ENCODE measurements at places on chromosomes 6 and 20. TPM values are rescaled to one million over a fixed set of nuclear protein-coding genes. Genes with fewer than 3 reads are reported as not detected.

DNA sequence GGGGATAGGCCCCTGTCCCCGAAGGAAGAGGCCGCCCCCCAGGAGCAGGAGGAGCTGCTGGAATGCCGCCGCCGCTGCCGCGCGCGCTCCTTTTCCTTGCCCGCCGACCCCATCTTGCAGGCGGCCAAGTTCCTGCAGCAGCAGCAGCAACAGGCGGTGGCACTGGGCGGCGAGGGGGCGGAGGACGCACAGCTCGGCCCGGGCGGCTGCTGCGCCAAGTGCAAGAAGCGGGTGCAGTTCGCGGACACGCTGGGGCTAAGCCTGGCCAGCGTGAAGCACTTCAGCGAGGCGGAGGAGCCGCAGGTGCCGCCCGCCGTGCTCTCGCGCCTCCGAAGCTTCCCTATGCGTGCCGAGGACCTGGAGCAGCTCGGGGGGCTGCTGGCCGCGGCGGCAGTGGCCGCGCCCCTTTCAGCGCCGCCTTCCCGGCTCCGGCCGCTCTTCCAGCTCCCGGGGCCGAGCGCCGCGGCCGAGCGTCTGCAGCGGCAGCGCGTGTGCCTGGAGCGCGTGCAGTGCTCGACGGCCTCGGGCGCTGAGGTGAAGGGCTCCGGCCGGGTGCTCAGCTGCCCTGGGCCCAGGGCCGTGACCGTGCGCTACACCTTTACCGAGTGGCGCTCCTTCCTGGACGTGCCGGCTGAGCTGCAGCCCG is 630 bp downstream of the PPP1R3G start:
- H3K36me3 ChIP-seq = no peaks in the 10 kb centered on the region
- H3K4me3 ChIP-seq = peak overlapping the region; percentile 50
- H3K4me1 ChIP-seq = peaks cover 34% of the 10 kb centered on the region
- H3K27ac ChIP-seq = no peak overlapping the region
- H3K27me3 ChIP-seq = peaks cover 34% of the 10 kb centered on the region

DNA sequence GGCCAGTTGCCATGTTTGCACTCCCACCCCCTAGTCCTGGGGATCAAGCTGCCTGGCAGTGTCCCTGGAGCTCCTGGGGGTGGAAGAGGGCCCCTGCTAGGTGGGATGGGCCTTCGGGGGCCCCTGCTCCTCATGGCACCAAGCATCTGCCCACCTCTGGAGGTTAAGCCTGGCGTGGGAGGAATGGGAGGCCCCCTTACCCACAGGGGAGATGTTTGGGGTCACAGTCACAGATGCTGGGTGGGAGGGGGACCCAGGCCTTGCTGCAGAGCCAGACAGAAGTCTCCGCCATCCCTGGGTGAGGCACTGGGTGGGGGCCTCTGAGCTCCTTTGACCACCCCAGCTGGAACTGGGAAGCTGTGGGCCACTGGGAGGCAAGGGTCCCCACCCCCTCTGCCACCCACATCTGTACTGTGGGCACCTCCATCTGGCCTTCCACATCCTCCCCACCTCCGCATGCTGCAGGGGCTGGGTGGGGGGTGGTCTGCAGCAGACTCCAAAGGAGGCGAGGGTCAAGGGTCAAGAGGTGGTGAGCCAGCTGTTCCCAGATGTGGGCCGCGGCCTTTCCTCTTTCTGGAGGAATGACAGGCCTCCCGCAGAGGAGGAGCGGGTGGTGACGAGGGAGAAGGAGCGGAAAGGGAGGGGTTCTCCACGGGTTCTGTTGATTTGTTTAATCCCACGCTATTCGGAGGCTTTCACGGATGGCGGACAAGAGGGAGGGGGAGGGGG is 41.5 kb downstream of the YTHDF1 start:
- H3K4me3 ChIP-seq = no peak overlapping the region
- no peak for DNase-seq
- H3K27ac ChIP-seq = no peak overlapping the region
- no peaks in the 10 kb centered on the region for H3K36me3 ChIP-seq
- H3K4me1 ChIP-seq = peaks cover 55% of the 10 kb centered on the region

DNA sequence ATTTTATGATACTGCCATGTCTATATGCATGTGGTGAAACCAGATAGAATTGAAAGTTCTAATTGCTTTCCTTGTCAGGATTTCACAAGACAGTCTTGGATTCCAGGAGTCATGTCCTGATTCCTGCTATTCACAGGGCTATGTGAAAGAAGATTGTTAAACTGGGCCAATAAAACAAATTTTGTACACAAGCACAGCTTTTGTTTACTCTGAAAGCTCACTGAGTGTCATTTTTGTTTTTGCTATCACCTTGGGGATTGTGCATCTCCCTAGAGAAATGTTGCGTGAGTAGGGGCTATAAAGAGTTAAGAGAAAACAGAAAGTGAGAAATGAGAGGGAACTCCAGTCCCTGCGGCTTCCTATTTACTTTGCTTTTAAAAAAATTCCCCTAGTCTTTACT is 627.5 kb downstream of the PKHD1 start:
- H3K36me3 ChIP-seq = no peaks in the 10 kb centered on the region
- H3K4me3 ChIP-seq = no peak overlapping the region
- H3K27ac ChIP-seq = no peak overlapping the region

DNA sequence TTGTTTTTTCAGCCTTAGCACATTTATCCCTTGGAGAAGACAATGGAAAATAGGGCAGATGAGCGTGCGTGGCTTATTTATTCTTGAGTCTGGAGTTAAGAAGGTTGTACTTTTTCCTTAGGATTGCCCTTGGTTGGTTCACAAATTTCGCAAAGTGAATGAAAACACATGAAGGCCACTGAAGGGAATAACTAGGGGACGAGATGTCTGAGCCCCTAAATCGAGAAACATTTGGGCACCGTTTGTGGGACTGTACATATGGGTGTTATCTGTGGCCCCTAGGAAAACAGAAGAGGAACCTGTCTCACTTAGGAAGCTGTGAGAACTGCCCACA is 19.4 kb upstream of the TRIM27 start:
- H3K4me1 ChIP-seq = peaks cover 15% of the 10 kb centered on the region
- H3K27me3 ChIP-seq = peaks cover 2% of the 10 kb centered on the region
- H3K27ac ChIP-seq = no peak overlapping the region

GRCh38 chr6:4482461-4482860 is 293.7 kb upstream of the CDYL start:
- H3K4me1 ChIP-seq = peaks cover 10% of the 10 kb centered on the region
- no peaks in the 10 kb centered on the region for H3K27me3 ChIP-seq
- no peak for DNase-seq

DNA sequence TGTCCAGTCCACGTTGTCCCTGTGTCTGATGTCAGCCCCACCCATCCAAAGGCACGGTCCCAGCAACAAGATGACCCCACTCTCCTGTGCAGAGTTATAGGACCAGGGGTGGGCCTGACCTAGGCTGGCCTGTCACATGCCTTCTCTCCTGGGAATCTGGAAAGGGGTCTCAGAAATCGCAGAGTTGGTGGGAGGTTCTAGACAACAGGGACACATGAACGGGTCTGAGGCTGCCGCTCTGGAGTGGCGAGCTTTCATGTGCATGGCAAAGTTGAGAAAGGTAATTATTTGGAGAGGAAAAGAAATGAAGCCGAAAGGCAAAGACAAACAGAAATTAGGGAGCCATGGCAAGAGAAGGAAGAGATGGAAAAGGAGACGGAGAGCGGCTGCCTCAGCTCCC is 29.5 kb downstream of the BFSP1 start:
- H3K4me3 ChIP-seq = no peak overlapping the region
- H3K36me3 ChIP-seq = no peaks in the 10 kb centered on the region
- no peak for DNase-seq

DNA sequence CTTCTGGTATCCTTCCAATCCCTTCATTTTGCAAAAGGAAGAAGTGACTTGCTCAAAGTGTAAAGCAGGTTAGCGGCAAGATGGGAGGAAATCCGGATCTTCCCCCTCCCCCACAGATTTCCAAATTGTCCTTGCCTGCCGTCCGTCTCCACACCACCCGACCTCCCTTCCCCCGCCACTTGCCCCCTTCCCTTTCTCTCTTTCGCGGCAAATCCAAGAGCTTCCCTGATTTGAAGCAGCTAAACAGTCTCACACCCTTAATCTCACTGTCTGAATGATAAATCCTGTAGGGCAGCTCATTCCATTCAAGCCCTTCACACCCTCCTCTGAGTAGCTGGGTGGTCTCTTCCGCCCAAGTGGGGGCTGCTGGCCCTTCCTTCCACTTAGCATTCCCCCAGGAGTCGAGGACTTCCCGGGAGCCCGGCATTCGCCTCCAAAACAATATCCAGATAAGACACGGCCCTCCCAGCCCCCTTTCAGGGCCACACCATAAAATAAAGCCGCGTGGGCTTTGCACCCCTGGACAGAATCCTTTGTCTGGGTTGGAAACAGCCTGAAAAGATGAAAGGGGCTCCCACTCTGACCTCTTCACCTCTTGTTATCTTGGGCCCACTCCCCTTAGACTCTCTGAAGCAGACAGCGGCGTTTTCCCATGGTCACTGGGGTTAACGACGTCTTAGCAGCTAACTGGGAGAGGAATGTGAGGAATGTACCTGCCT is 44.0 kb upstream of the PIM1 start:
- no peak for DNase-seq
- H3K27ac ChIP-seq = peak overlapping the region; percentile 82
- no peaks in the 10 kb centered on the region for H3K36me3 ChIP-seq
- peaks cover 15% of the 10 kb centered on the region for H3K4me1 ChIP-seq

DNA sequence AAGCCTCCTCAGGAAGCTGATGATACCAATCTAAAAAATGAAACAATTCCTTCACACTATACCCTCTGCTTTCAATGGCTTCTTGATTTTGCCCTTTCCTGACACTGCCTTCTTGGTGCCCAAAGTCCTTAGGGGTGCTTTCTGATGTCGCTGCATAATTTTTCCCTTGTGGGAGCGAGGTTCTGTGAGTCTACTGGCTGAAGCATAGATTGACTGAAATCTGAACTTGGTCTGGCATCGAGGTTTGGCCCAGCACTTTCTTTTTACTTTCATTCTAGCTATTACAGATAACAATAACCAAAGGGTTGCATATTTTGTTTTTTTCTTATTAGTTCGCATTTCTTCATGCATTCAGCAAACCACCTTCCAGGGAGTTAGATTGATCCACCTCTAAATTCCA is 65.8 kb downstream of the E2F3 start:
- no peaks in the 10 kb centered on the region for H3K27me3 ChIP-seq
- no peak overlapping the region for H3K4me3 ChIP-seq
- no peak for DNase-seq
- no peaks in the 10 kb centered on the region for H3K4me1 ChIP-seq

DNA sequence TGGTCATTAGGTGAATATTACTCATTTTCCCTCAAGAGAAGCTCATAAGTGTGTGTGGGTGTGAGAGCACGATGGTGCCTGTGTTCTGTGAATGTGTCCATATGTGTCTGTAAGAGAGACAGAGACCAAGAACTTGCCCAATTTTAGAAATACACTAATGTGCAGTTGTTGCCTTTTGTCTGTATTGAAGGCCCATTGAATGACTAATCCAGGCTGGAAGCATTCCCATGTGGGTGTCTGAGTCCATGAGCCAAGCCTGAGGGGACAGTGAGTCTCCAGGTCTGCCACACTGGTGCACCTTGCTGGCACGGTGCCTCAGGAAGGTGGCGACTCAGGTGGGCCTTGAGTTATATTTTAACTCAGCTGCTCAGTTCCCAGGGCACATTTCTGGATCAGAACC is 25.5 kb upstream of the ASXL1 start:
- H3K4me1 ChIP-seq = no peaks in the 10 kb centered on the region
- DNase-seq = no peak
- no peaks in the 10 kb centered on the region for H3K27me3 ChIP-seq
- peaks cover 30% of the 10 kb centered on the region for H3K36me3 ChIP-seq
- no peak overlapping the region for H3K4me3 ChIP-seq

GRCh38 chr6:140779341-140779740 is 1353.4 kb upstream of the GJE1 start:
- no peaks in the 10 kb centered on the region for H3K27me3 ChIP-seq
- H3K4me1 ChIP-seq = no peaks in the 10 kb centered on the region
- H3K4me3 ChIP-seq = no peak overlapping the region
- H3K27ac ChIP-seq = no peak overlapping the region

- H3K4me1 ChIP-seq = no peaks in the 10 kb centered on the region
- H3K4me3 ChIP-seq = no peak overlapping the region
- H3K36me3 ChIP-seq = no peaks in the 10 kb centered on the region
- no peaks in the 10 kb centered on the region for H3K27me3 ChIP-seq
Measured at GRCh38 chr6:134956032-134956431, 6.1 kb upstream of the ALDH8A1 start.

DNA sequence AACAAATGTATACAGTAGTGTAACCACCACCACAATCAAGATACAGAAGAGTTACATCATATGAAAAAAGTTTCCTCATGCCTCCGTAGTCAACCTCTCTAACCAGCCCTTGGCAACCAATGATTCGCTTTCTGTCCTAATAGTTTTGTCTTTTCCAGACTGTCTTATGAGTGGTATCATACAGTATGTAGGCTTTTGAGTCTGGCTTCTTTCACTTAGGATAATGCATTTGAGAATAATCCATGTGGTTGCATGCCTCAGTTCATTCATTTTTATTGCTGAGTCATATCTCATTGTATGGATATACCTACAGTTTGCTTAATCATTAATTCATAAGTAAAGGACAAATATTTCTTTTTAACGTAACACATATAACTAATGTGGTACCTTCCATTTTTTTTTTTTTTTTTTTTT is 86.4 kb upstream of the RIPOR2 start:
- no peaks in the 10 kb centered on the region for H3K36me3 ChIP-seq
- no peaks in the 10 kb centered on the region for H3K4me1 ChIP-seq
- DNase-seq = no peak

DNA sequence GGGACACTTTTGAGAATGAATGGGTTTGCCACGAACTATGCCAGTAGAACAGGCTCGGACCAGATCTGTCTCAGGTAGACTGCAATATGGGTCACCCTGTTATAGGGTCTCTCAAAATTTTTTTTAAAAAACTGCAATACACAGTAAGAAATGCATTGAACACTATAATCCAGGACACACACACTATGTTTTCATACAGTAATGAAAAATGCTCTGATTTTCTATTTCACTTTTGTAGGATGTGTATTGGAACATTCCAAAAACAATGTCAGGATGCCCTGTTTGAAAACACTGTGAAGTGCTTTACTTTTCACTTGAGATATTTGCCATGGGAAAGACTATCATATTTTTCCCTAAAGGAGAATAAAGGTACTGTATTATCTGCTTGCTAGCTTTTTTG is 25.1 kb downstream of the PARD6B start:
- no peaks in the 10 kb centered on the region for H3K27me3 ChIP-seq
- no peaks in the 10 kb centered on the region for H3K36me3 ChIP-seq
- no peak overlapping the region for H3K27ac ChIP-seq

GRCh38 chr6:156953127-156953478 is 175.9 kb downstream of the ARID1B start:
- H3K4me3 ChIP-seq = no peak overlapping the region
- no peaks in the 10 kb centered on the region for H3K36me3 ChIP-seq
- peak overlapping the region; percentile 76 for H3K27ac ChIP-seq
- DNase-seq = no peak
- no peaks in the 10 kb centered on the region for H3K27me3 ChIP-seq

DNA sequence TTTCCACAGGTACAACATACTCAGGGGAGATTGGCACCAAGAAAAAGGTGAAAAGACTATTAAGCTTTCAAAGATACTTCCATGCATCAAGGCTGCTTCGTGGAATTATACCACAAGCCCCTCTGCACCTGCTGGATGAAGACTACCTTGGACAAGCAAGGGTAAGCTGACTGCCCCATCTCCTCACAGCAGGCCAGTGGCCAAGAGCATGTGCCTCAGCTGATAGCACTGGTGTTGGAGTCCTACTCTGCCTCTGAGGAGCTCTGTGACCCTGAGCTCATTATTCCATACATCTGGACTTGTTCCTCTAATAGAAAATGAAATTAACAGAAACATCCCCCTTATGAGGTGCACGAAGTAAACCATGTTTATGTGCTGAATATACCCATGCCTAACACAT is 102.8 kb downstream of the MTFR2 start:
- no peak overlapping the region for H3K4me3 ChIP-seq
- no peak for DNase-seq
- no peaks in the 10 kb centered on the region for H3K27me3 ChIP-seq
- H3K4me1 ChIP-seq = no peaks in the 10 kb centered on the region
- H3K27ac ChIP-seq = no peak overlapping the region

MDFI gene
- 155 TPM for total RNA-seq

PRSS16 gene
- 0.50 TPM for total RNA-seq

TRDN gene
- 9.9 TPM for total RNA-seq

WFDC5 gene
- 0.28 TPM for total RNA-seq

NDRG3 gene
- total RNA-seq = 80.4 TPM

Measured in spinal cord (tissue), 10 donors.